Activated T-helper 1 cell treated with anti-CD3 and anti-CD28 coated beads, Interleukin-2, amount 50 U/mL, for 16 hours (primary cell): ENCODE measurements at places on chromosomes 5 and 9.
A peak's percentile ranks its signal among the peaks of the same experiment; 100 is the strongest.

DNA sequence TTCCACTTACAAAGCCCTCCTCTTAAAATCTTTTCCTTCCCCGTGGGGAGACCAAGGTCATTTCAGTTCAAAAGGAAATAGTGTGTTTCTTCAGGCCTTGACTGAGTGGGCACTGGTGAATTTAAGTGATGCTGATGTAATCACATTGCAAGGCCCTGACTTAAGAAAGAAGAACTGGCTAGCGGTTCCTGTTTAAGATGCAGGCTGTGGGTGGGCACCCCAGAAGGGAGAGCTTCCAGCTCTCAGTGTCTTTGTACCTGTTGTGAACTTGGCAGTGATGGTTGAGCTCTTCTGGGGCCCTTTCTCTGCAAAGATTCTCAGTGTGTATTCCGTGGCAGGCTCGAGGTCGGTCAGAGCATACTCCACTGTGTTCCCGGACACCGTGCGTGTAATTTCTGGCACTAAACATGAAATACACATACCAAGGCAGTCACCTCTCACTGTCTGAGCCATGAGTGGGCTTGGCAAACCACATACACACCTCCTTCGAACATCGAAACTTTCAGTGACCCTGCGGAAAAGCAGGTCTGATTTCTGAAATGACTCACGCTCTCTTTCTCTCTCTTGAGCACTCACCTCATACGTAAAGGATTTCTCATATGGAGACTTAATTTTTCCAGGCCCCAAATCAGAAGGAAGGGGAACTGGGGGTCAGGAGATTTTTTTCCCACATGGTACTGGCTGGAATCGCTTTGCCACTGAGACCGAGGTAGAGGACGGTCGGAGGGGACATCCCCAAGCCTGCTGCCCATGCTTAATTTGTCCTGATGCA is 81.9 kb downstream of the TNC start:
- DNase-seq: no peak

DNA sequence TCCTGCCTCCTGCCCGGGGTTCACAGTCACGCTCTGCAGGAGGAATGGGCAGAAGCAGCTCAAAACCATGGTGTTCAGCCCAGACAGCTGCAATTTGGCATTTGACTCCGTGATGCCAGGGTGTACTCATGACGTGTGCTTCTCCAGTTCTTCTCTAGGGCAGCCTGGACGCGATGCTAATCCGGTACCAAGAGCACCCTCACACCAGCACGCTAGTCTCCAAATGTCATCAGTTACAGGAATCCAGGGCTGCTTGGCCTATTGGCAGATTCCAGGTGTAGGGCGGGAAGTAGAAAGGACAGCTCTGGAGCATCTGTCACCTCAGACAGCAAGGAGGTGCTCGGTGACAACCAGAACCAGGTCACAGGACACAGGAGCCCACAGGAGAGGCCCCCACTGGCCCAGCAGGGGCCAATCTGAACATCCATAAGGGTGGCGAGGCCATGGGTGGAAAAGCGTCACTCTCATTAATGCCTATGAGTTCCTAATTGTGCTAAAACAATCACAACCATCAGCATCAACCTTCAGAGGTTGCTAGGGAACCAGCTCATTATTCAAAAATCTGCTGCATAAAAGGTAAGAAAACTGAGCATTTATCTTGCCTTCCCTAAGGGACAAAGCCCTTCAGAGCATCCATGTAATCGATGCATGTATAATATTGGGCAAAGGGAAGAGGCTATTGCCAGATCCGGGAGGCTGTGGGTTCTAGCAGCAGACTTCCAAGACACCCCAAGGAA is 241.9 kb upstream of the IRX4 start:
- no peak for DNase-seq

DNA sequence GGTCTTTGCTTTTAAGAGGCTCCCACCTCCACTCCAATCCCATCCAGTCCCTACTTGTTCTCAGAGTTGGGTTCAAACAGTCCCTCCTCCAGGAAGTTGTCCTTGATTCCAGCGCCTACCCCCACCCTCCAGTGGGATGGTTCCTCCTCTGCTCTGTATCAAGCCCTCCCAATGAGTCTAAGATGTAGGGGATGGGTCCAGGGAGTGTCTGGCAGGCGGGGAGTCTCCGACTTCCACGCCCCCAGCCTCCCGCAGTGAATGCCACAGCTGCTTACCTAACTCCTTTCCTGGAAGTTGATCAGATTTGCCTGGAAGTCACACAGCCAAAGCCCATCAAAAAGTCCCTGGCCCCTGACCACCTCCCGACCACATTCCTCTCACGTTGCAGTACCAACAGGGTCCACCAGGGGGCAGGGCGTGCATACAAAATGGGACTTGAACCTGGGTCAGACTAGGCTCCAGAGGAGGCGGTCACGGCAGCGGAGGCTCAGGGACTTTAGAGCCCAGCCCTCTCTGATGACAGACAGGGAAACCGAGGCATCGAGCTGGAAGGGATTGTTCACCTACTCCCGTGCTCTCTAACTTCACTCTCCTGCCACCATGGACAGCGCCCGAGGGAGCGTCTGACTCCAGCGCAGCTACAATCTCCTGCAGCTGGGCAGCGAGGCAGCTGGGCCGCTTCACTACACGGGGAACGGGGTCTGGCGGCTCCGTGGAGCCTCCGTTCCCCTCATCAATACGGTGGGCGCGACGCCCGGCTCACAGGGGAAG is 25.0 kb upstream of the TDRD7 start:
- DNase-seq: peak; percentile 69

DNA sequence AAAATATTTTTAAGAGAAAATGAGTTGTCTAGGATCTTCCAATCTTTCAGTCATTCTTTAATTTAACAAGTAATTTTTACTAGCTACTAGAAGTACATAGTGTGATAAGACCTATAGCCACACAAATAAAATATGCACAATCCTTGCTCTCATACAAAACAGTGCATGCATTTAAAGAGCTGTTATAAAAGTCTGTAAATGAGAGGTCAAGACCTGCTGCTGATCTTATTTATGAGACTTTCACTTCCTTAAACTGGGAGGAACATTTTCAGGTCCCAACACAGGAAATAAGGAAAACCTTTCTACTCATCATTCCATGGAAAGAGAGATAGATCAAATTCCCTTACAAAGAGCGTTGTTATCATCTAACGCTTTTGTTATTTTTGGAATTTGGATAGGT is 54.2 kb upstream of the PAM start:
- DNase-seq: no peak

DNA sequence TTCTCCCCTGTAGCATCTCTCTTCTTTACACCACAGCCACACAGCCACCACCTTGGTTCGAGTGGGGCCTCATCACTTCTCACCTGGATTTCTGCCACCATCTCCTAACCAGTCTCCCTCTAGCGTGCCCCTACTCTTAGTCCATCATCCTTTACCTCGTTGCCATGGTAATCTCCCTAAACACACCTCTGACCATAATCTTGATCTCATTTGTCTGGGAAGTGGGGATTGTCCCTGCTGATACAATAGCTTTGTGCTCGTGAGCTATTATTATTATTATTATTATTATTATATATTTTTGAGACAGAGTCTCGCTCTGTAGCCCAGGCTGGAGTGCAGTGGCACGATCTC is 76.5 kb upstream of the HSPA9 start:
- no peak for DNase-seq

DNA sequence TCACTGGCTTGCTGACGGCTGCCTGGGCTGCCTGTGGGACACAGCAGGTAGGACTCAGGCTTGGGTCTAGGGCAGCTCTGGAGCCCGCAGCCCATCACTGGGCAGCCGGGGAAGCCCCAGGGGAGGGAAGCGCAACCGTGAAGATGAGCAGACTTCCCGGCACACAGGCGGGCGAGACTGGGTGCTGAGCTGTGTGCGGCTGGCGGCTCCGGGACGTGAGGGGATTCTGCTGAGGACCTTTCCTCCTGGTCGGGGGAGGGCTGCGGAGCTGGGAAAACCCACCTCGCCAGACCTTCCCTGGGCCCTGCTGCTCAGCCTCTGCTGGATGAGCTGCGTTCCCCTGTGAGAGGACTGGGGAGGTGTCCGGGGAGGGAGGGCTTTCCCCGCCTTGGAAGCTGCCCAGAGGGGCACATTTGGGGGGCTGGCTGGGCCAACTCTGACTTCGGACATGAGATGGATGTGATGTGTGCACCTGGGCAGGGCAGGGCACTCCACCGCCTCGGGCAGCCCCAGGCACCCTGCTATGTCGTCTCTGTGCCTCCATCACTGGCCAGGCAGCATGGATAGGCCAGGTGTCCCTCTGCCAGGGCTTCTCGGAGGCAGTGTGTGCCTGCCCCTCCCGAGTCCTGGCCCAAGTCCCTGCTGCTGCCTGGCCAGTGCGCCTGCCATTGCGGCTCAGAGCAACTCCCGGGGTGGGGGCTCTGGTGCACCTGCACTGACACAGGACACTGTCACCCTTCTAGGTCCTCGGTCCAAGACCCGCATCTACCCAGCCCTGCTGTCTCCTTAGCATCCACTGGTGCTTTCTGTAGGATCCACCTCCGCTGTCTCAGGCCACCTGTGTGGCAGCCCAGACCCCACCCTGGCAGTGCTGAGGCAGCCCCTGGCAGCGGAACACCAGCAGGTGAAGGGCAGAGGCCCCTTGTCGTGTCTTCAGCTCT is 66.4 kb downstream of the COL5A1 start:
- DNase-seq: no peak

DNA sequence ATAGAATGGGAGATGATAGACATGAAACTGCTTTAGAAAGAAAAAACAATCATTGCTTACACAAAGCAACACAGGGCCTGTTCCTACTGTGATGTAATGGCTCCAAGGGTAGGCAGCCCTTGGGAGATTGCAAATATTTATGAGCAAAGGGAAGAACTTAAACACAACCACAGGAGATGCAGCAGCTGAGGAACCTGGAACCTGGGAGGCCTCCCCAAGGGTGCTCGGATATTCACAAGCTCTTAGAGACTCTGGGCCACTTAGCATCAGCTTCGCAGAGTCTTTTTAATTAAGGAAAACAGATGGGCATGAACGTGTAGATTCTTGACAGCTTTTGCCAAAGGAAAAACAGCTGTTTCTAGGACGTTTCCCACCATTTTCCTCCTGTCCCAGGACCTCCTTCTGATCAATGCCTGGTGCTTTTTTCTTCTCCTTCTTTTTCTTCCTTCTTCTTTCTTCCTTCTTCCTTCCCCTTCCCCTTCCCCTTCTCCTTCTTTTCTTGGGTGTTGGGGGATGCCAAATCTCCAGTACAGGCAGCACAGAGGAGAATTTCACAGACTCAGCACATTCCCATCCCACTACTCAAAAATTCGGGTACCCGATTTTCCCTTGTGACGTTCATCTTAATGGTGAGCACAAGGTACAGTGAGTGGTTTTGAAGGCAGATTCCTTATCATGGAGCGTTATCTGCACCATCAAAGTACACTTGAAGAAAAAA is 28.1 kb upstream of the TCF7 start:
- DNase-seq: no peak
